ENCODE measurements at places on chromosomes 1 and 21.
A peak's percentile ranks its signal among the peaks of the same experiment; 100 is the strongest.

DNA sequence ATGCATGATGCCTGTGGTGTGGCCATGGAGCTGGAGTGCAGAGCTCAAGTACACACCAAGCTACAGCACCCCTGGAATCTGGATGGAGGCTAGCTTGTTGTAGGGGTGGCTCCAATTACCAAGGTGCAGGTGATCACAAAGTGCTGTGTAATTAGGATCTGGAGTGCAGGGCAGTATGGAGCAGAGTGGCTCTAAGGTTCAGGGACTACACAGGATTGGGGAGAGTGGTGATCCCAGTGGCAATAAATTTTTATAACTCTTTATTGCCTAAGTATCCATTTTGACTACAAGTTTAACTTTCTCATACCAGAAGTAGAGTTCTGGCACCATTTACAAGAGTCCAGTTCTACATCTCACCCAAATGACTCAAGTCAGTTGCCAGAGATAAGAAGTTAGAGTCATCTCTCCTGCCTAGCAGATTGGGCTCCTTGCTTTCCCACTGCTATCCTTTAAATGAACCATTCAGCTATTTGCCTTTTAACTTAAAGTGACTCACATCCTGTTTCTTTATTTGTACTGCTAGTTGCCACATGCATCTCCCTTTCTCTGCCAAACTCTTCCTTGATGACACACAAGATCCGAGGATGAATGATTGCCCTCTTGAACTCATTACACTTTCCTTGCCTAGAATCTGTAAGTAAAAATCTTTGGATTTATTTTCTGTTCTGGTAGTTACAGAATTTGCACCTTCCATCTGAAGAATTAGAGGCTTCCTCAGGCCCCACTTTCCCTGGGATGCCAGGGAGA lies 427.2 kb downstream of the KCNT2 start:
- DNase-seq = no peak

DNA sequence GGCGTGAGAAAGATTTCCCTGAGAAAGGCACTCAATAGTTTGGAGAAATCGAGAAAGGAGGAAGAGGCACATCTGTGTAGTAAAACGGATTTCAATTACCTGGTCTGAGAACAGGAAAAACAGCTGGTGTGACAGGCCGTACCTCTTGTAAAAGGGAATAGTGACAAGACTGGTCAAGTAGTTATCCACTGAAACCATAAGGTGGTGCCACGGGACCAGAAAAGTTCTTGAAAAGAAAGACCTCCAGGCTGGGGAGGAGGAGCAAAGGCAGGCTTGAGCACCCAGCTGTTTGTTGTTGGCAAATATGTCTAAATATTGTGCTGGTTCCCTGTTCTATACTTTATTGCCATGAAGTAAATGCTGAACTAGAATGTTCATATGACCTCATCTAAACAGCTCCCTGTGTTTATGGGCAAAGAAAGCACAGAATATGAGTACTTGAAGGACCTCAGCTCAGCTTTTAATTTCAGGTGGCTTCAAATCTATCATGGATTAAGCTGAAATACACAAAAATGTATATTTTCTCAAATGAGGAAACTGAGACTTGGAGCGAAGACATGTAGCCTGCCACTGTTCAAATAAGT lies 4.0 kb downstream of the HAO2 start:
- no peak for DNase-seq

DNA sequence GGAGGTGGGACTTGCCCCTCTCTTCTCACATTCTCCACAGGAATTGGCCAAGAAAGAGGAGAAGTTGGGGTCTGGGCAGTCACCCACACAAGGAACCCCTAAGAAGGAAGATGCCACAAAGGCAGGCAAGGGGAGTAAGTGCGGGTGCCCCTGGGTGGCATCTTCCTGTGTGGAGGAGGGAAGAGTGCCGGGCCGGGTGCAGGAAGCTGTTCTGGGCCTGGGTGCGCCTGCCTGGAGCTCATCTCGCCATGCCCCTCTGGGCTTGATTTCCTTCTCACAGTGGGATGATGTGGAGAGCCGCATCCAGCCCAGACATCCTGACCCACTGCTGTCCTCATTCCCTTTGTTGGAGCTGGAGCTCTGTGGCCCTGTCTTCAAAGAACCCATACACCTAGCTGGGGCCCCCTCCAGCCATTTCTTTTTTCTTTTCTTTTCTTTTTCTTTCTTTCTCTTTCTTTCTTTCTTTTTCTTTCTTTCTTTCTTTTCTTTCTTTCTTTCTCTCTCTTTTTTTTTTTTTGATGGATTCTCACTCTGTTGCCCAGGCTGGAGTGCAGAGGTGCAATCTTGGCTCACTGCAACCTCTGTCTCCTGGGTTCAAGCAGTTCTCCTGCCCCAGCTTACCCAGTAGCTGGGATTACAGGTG lies 9.3 kb downstream of the LRRC71 start:
- DNase-seq = no peak

DNA sequence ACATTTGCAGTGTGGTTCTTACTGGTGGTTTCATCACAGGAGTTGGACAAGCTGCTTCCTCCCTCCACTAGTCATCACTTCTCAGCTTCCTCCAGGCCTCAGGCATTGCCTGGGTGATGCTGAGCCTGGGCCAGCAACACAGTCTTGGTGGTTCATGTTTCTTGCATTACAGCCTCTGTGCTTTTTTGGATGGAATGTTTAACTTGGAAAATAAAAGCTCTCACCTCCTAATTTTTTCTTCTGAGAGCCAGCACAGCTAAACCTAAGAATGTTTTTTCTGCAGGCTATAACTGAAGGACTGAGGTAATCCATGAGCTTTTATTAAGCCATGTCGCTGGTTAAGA lies 66.1 kb upstream of the RHOU start:
- no peak for DNase-seq

GRCh38 chr1:157944663-157945280 lies 48.7 kb upstream of the KIRREL1 start:
- DNase-seq = peak; percentile 14

DNA sequence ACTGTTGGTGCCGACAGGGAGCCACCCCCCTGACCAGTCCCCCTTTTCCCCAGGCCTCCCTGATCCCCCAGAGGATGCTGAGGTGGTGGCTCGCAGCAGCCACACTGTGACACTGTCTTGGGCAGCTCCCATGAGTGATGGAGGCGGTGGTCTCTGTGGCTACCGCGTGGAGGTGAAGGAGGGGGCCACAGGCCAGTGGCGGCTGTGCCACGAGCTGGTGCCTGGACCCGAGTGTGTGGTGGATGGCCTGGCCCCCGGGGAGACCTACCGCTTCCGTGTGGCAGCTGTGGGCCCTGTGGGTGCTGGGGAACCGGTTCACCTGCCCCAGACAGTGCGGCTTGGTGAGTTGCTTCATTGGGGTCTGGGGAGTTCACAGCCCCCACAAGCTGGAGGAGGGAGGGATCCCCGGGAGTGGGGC lies 89.2 kb downstream of the TRIM11 start:
- no peak for DNase-seq

GRCh38 chr1:155003227-155003765 lies 694 bp downstream of the ZBTB7B start:
- DNase-seq = no peak

- DNase-seq = no peak
These were observed 24.9 kb downstream of the NID1 start for GRCh38 chr1:236039740-236040685.

DNA sequence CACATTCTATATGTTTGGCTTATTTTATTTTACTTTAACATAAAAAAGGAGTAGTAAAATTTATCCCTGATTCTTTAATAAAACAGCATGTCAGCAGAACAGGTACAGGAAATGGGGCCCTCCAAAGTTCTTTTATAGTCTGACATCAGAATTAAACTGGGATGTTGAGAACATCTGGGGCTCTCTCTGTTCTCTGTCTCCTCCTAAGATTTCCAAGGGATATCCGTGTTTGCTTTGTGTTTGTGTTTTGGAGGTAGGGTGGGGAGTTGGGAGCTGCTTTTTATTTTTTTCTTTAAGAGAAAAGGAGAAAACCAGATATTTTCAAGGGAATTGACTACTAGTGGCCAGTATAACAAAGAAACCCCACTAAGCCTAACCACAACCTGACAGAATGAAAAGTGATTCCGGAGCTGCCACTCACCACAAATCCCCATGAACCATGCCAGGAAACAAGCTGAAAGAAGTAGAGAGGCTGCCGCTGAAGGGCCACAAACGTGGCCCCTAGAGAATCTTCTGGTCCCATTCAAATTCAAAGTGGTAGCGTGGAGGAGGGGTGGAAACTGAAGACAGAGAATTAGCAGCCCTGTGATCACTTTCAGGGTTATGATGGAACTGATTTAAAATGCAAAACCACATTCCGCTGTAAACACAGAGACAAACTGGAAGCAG lies 369.6 kb upstream of the ADGRL2 start:
- no peak for DNase-seq

GRCh38 chr1:166626711-166627110 lies 212.6 kb upstream of the POGK start:
- DNase-seq = no peak

DNA sequence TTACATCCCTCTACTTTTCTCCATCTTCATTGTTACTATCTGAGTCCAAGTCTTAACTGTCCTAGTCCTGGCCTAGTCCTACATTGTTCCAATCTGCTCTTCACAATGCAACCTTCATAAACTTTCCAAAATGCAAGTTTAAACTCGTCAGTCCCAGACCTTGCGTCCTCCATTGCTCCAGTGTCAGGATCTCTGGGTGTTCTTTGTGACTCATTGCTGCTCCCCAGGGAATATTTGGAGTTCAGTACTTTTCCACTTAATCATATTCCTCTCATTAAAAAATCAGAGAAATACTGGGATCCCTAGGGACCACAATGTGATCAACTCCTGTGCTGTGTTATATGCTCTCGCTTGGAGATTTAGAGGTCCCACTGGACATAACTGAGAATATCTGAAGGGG lies 18.0 kb upstream of the KPRP start:
- no peak for DNase-seq

- no peak for DNase-seq
These were observed 1.3 kb downstream of the TAF5L start for GRCh38 chr1:229624521-229625070.

- no peak for DNase-seq
These were observed at the start of gene RCSD1 for GRCh38 chr1:167629681-167630567. RCSD1 (plus strand) TSS chr1:167630232; CDS start chr1:167630424, 192 bp downstream.

- no peak for DNase-seq
These were observed 90.4 kb downstream of the INTS7 start for GRCh38 chr1:211944733-211945500.

DNA sequence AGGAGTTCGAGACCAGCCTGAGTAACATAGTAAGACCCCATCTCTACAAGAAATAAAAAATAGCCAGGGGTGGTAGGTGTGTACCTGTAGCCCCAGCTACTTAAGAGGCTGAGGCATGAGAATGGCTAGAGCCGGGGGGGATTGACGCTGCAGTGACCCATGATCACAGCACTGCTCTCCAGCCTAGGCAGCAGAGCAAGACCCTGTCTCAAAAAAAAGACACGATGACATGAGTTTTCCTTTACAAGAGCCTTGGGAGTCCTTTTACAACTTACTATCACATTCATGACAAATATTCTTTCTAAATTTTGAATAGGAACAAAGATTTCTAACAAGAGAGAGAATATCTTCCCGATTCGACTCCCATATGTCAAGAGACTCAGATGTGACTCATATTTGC lies 3.3 kb upstream of the BRWD1 start:
- no peak for DNase-seq

- DNase-seq = no peak
These were observed 495 bp downstream of the PI4KB start for GRCh38 chr1:151326619-151327222.

GRCh38 chr1:31099293-31100032 lies 33.9 kb upstream of the PUM1 start:
- no peak for DNase-seq

- no peak for DNase-seq
These were observed 104.6 kb downstream of the ENAH start for GRCh38 chr1:225548140-225548857.

DNA sequence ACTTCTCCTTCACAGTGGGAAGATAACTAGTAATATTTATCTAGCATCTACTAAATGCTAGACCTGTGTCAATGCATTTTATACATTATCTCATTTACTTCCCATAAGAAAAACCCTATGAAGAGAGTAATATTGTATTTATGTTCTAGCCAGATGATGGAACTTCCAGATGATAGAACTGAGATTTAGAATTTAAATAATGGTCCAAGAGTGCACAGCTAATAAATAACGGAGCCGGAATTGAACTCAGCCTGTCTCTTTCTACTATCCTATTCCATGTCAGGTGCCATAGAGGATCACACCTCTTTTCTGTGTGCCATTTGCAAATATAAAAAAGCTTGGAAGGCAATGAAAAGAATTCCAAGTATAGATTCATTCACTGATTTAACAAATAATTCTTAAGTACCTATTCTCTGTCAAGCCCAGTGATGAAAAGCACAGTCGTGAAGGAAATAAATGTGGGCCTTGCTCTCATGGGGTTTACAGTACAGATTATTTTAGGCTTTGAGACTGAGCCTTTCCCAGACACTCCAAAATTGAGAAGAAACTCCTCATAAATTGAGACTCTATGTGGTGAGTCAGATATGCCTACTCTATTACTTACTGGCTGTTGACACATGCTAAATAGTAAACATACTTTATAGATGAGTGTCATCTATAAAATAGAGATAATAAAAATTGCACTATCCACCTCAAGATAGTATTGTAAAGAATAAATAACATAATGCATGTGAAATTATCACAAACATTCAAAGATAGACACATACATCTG lies 378.0 kb upstream of the PRMT6 start:
- no peak for DNase-seq

DNA sequence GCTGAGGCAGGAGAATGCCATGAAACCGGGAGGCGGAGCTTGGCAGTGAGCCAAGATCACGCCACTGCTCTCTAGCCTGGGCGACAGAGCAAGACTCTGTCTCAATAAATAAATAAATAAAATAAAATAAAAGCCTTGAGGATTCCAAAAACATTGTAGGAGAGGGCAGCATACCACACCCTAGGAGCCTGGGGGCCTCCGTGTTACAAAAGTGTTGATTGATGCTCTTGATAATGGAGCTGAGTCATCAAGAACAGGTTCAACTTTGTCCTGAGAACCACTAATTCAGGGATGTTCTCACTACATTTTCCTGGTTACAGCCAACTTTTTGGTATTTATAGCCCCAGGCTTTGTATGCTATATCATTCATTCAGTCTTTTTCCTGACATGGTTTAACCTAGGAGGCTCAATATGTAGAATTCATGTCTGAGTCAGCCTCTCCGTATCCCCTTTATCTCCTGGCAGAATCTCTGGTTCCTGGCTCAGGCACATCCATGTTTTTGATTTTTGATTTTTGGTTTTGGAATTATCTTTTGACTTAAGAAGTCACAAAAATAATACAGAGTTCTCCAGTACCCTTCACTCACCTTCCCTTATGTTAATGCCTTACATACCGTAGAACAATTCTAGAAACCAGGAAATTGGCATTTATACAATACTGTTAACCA lies 69.4 kb downstream of the LRRC8D start:
- no peak for DNase-seq

DNA sequence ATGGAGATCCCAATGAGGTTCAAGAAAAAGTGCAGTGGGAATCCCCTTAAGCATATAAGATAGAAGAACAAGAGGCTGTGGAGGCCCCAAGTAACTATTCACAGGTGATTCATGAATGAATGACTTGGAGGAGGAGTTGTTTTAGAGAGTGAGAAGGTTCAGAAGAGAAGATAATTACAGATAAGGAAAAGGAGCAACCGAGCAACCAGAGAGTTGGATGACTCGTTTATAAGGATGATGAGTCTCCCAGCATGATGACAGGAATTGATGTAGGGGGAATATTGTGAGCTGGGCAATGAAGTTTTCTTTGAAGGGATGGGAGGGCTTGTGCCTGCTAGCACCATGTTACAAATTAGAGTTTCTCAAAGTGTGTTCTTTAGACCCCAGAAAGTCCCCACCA lies 9.8 kb downstream of the C8A start:
- no peak for DNase-seq
